OCI-M1 (cell line): ENCODE measurements at places on chromosomes 7 and 10.

GRCh38 chr7:121352323-121352722 is 23.5 kb downstream of the WNT16 start:
- no peak for DNase-seq

DNA sequence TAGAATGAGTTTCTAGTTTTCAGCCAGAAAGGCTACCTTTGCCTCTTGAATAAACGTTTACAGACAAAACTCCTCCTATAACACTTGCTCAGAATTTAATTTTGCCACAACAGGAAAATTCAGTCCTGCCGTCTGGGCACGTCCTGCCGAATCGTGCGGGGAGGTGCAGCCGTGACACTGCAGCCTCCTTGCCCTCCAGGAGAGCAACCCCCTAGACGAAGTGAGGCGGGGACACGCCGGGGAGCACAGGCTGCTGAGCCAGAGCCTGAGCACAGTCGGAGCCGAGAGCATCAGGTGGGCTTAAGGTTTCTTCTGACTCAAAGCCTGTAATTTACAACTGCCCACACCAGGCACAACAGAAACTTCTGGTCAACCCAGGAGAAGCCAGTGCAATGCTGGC is 102.3 kb downstream of the DYNC2I1 start:
- DNase-seq, result no peak

DNA sequence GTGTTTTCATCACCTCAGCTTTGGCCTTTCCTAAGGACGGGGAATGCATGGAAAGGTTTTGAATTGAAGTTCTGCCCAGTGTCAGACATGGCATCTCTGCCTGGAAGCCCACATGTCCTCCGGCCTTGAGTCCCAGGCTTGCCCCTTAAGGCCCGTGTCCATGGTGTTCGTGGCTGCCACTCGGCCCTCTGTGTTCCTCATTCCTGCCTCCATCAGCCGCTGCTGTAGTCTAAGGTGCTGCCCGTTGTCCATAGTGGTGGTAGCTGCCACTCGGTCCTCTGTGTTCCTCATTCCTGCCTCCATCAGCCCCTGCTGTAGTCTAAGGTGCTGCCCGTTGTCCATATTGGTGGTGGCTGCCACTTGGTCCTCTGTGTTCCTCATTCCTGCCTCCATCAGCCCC is 180.7 kb upstream of the SHH start:
- DNase-seq, result no peak

- DNase-seq, result no peak
Measured at GRCh38 chr10:105023211-105024111, 382.4 kb downstream of the SORCS3 start.

DNA sequence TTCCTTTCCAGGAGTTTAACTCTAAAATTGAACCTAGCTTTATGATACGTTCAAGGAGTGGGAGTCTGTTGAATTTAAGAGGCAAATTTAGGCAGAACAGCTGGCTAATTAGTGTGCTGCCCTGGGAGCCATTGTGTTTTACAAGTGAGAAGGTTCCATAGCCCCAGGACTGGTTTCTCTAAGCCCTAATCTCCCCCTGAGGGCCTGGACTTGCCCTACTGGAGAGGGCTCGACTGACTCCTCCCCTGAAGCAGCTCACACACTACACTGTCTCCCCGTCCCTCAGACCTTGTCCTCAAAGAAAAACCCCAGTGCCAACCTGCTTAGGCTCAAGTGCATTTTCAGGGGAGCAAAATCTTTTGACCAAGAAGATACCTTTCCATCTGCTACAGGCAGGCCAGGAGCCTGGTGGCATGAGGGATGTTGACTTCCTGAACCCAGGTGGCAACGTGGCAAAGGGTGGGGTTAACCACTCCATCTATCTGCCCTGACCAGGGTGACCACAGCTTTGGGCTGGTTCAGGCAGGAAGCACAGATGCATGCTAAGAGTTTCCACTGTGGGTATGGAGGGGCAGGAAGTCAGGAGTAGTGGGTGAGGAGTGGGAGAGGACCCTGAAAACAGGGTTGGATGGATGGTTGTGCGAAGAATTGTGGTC is 68.9 kb upstream of the CARD11 start:
- no peak for DNase-seq

DNA sequence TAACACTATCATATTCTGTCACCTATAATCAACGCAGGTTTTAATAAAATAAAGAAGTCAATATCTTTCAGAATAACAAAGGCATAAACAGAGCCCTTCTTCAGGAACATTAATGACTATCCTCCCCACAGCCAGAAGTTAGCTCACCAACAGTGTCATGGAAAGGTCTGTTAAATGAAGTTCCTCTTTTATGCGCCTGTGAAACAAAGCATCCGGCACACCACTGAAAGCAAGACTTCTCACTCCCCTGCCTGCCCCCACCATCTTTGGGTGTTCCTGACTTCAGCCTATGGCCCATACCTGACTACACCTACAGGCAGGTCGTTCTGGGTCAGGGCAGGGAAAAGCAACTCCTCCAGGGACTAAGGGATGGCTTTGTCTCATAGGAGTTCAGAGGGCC is 205.4 kb downstream of the FANK1 start:
- DNase-seq, result peak; percentile 79

DNA sequence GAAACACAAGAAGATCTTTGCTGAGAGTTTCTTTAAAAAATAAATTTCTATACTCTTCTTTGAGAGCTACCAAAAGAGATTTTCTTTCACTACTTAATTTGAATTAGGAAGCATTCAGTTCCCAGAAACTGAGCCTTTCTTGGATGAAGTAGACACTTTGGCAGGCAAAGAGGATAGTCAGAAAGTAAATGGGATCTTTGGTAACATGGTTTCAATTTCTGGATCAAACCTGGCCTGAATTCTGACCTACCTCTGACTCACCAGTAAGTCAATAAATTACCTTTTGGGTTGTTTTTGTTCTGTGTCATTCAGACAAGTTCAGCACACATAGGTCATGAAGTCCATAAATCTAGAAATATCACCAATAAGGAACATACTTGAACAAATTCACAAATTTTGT is 26.8 kb upstream of the CABCOCO1 start:
- no peak for DNase-seq

DNA sequence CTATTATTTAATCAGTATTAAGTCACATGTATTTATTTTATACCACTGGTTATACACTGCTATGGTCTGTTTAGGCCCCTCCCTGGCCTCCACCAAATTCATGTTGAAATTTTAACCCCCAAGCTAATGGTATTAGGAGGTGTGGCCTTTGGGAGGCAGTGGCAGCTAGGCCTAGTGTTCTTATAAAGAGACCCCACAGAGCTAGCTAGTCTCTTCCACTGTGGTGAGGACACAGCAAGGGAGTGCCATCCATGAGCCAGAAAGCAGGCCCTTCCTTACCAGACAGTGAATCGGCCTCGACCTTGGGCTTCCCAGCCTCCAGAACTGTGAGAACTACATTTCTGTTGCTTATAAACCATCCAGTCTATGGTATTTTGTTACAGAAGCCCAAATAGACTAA is 28.7 kb downstream of the RBM48 start:
- no peak for DNase-seq

DNA sequence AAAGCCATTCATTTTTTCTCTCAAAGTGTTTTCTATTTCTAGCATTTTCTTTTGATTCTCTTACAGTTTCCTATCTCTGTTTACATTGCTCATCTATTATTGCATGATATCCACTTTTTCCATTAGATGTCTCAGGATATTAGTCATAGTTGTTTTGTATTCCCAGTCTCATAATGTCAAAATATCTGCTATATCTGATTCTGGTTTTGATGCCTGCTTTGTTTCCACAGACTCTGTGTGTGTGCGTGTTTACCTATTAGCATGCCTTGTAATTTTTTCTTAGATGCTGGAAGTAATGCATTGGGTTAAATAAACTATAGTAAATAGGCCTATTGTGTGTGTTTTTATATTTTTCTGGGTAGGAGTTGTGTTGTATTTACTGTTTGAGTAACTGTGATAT is 1126.3 kb downstream of the SORCS1 start:
- no peak for DNase-seq

GRCh38 chr7:74665296-74665938 is 7.9 kb downstream of the GTF2I start:
- DNase-seq, result no peak

DNA sequence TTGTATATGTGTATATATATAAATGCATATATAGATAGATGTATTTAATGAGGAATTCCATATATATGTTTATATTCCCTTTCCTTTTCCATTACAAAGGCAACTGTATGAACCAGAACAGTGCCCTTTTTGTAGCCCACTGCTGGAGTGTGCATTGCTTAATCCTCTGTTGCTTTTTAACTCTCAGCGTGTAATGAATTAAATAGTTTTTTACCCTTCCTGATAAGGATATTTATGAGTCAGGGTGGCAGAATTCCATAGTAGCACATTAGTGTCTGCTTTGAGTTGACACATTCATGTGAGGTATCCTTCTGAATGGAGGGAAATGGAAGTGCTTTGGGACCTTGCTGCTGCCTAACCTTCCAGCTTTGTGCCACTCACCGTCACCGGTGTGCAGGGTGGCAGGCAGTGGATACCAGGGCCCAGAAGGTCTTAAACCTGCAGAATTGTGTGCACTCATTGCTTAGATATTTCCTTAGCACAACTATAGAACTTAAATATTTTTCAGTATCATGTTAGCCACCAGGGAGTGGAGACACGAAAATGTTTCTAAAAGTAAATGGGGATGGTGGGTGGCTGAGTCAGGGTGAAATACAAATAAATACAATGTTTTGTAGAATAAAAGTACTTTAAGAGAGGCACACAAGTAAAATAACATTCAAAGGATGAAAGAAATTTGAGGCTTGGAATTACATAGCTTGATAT is 117.9 kb downstream of the SND1 start:
- DNase-seq, result no peak

DNA sequence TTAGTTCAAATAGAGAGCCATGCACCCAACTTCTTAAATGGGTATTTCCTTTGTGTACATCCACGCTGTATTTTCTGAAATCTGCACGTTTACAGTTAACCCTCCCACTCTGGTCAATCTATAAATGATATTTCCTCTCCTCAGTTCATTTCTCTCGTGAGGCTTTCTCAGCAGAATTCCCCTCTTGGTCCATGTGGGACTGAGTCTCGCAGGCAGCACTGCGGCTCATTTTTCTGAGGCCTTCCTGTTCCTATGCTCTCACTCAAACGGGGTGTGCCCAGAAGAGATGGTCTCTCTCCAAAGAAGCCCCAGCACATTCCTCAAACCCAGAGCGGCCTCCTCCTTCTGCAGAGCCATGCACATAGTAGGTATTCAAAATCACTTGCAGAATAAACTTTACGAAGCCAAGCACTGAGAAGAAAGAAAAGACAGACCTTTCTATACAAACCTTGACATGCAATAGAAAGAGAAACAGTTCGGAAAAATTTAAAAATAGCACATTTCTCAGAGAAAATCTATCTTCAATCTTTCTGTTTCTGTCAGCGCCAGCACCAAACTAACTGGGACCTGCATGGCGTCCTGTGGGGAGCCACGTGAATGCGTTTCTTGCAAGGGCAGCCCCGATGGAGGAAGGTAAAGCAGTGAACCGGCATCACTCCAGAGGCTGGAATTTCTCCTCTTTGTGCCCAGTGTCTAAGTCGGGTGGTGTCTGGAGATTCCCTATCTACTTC is 77.1 kb downstream of the HIPK2 start:
- DNase-seq, result no peak

DNA sequence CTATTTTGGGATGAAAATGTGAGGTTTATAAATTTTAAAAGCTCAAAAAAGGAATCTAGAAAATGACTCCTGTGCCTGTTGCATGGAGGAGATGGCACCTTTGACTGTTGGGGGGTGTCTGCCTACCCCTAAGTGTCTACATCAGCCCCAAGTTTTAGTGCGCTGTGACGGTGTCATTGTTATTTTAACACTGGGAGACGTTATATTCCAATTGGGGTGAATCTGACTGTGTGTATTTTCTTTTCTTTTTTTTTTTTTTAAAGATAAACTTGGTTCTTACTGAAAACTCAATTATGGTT is 517 bp downstream of the SRGN start:
- peak; percentile 60 for DNase-seq

DNA sequence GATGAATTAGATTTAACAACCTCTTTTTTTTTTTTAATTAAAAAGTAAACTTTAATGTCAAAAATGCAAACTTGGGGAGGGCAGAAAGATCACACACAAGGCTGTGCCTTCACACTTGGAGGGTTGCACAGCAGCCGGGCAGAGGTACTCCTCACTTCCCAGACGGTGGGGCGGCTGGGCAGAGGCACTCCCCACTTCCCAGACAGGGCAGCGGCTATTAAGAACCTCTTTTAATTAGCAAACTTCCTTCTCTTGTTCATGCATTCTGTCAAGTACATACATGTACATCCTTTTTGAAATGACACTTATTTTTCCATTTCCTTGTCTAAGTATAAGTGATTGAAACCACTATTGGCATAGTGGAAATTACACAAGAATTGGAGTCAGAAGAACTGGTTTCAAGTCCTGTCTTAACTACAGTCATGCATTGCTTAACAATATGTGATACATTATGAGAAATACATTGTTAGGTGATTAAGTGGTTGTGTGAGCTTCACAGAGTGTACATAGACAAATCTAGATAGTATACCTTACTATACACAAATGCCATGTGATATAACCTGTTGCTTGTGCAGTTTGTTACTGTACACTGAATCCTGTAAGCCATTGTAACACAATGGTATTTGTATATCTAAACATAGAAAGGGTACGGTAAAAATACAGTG is 26.5 kb downstream of the BTRC start:
- DNase-seq, result no peak

DNA sequence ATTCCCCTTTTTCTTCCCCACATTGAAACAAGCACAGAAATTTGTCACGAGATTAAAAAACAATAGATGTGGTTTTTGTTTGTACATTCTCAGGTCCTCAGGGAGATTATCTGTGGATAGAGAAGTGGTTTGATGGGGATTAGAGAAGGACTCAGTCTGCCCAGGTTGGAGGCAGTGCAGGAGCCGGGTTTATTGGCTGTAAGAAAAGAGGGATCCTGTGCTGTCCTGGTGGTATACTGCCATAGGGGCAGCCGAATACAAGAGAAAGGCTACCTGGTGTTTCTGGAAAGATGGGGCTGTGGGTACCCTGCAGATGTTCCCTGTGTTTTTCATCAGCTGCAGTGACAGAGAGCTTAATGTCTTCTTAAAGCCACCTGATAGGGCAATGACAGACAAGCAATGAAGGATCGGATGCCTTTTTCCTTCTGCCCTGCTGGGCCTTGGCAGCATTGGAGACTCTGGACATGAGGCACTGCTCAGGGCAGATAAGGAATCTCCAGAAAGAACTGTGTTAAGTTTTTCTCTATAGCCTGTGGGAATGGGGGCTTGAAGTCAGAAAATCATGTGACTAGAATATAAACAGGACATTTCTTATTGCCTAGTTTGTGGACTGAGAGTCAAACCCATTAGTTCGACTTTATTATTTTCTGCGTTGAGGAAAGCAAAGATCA is 18.1 kb upstream of the GPR141 start:
- DNase-seq, result no peak

- no peak for DNase-seq
Measured at GRCh38 chr7:102942181-102942866, 29.5 kb downstream of the LRRC17 start.
